ENCODE measurements at places on chromosomes 1 and 21. TPM values are rescaled to one million over a fixed set of nuclear protein-coding genes. Genes with fewer than 3 reads are reported as not detected.

GRCh38 chr1:117709249-117709691 lies 103.4 kb downstream of the TENT5C start:
- no peak for DNase-seq
- no peaks in the 10 kb centered on the region for H3K4me1 ChIP-seq
- H3K4me3 ChIP-seq: no peak overlapping the region
- peaks cover 19% of the 10 kb centered on the region for H3K27me3 ChIP-seq
- no peaks in the 10 kb centered on the region for H3K36me3 ChIP-seq
- no peak overlapping the region for H3K27ac ChIP-seq

GRCh38 chr1:54365847-54366246 lies 40.3 kb downstream of the SSBP3 start:
- no peaks in the 10 kb centered on the region for H3K27me3 ChIP-seq
- H3K4me3 ChIP-seq: no peak overlapping the region
- peaks cover 60% of the 10 kb centered on the region for H3K4me1 ChIP-seq
- no peaks in the 10 kb centered on the region for H3K36me3 ChIP-seq
- DNase-seq: no peak

GRCh38 chr1:152993186-152993585 lies 8.4 kb upstream of the SPRR3 start:
- H3K27ac ChIP-seq: no peak overlapping the region
- H3K4me1 ChIP-seq: no peaks in the 10 kb centered on the region
- H3K36me3 ChIP-seq: no peaks in the 10 kb centered on the region
- H3K4me3 ChIP-seq: no peak overlapping the region
- DNase-seq: no peak

- no peak overlapping the region for H3K27ac ChIP-seq
- DNase-seq: no peak
- no peaks in the 10 kb centered on the region for H3K36me3 ChIP-seq
- H3K4me1 ChIP-seq: no peaks in the 10 kb centered on the region
- no peaks in the 10 kb centered on the region for H3K27me3 ChIP-seq
- H3K4me3 ChIP-seq: no peak overlapping the region
Observed at GRCh38 chr1:114024049-114024448, 44.8 kb downstream of the OLFML3 start.

DNA sequence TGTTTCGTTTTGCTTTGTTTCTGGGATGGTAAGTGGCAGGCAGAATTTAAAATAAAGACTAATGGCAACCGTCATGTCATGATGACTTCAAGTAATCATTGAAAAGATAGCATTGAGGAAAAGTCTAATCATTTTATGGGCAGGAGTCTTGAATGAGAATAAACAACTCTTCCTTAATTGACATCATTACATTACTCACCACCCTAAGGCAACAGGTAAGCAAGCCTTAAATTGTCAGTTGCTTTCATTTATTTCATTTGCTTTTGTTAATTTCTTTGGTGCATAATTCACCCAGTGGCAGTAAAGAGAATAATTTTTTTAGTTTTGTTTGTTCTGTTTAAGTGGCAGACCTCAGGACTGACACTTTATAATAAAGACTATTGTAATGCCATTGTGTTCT lies 669.0 kb downstream of the RWDD3 start:
- no peak for DNase-seq
- H3K27ac ChIP-seq: no peak overlapping the region
- H3K27me3 ChIP-seq: no peaks in the 10 kb centered on the region
- H3K4me3 ChIP-seq: no peak overlapping the region
- H3K4me1 ChIP-seq: no peaks in the 10 kb centered on the region

IFI44 gene
- 10.0 TPM for total RNA-seq

DNA sequence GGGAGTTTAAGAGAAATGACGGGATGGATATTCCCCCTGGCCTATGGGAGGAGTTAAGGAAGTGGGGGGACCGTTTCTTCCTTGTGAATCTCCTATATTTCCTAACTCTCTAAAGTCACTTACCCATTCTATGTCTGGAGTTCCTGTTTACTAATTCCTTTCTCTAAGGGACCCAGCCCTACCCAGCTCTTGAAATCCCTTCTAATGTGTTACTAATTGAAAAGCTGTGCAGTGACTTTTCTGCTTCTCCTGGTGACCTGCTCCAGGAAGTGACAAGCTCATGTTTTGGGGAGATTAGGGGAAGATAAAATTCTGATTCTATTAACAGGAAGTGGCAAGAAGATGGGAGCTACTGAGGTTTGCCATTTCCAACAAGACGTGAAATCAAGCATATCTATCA lies 4.0 kb upstream of the SAMSN1 start:
- H3K27ac ChIP-seq: peak overlapping the region; percentile 99
- no peaks in the 10 kb centered on the region for H3K27me3 ChIP-seq
- DNase-seq: no peak
- H3K36me3 ChIP-seq: peaks cover 19% of the 10 kb centered on the region

SMCP gene
- not detected for total RNA-seq

GRCh38 chr1:184352776-184353175 lies 34.1 kb upstream of the C1orf21 start:
- no peaks in the 10 kb centered on the region for H3K27me3 ChIP-seq
- no peaks in the 10 kb centered on the region for H3K4me1 ChIP-seq
- H3K27ac ChIP-seq: no peak overlapping the region
- DNase-seq: no peak
- no peaks in the 10 kb centered on the region for H3K36me3 ChIP-seq

DNA sequence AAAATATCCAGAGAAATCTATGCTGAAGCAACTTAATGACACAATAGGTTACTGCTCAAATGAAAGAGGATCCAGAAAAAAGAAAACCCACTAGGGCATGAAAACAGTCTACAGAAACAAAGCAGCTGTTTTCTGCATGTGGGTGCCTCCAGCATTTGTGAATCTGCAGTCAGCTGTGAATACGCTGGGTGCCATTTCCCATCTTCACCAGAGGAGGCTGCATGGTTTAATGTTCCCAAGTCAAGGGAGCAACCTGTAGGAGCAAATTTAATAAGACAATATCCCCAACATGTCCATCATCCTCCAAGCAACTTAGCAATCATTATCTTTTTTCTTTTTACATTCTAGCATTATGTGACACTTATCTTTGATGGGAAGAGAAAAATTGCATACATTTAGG lies 396.6 kb downstream of the BRINP2 start:
- H3K27ac ChIP-seq: no peak overlapping the region
- H3K36me3 ChIP-seq: no peaks in the 10 kb centered on the region
- no peaks in the 10 kb centered on the region for H3K4me1 ChIP-seq
- no peaks in the 10 kb centered on the region for H3K27me3 ChIP-seq
- no peak for DNase-seq
